ENCODE measurements at places on chromosomes 12 and 14. TPM values are rescaled to one million over a fixed set of nuclear protein-coding genes. Genes with fewer than 3 reads are reported as not detected.

The ARMH4 gene
- 4.2 TPM for total RNA-seq

The BCL2L2 gene
- total RNA-seq = 16.2 TPM

- no peak for DNase-seq
These were observed 21.8 kb upstream of the SPPL3 start for GRCh38 chr12:120925740-120926563.

GRCh38 chr14:41865894-41866293 is 259.2 kb downstream of the LRFN5 start:
- no peak for DNase-seq

GRCh38 chr14:99179946-99180345 is 92.1 kb downstream of the BCL11B start:
- no peak for DNase-seq

- no peak for DNase-seq
These were observed 12.1 kb downstream of the RPS29 start for GRCh38 chr14:49574038-49574437.

The RAD52 gene
- total RNA-seq = 7.1 TPM

- DNase-seq = no peak
These were observed 217.4 kb upstream of the PWP1 start for GRCh38 chr12:107468182-107468581.

The KRT4 gene
- total RNA-seq = not detected

GRCh38 chr12:13433768-13434167 is 237.2 kb downstream of the EMP1 start:
- no peak for DNase-seq

The TRHDE gene
- total RNA-seq = 5.8 TPM

The GALNT6 gene
- 45.7 TPM for total RNA-seq

DNA sequence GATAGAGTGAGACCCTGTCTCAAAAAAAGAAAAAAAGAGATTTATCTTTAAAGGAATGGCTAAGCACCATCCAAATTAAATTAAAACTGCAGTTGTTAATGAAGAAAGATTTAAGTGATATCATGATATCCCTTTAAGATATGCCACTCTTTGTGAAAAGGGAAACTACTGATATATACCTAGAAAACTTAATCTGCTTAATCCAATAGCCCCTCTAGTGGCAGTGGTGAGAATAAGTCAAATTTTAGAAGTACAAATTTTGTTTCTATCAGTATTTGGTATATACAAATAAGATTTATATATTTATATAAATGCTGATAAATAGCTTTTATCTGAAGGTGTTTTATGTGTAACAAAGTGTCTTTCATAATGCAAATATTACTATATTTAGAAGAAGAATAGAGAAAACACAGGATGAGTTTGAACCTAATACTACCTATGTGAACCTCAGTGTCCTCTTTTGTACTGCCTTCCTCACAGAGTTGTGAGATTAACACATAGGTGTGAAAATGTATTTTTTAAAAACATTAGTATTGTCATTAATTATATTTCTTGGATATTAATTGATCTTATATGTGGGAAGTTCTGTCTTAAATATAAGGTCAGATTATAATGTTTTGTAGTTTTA is 51.4 kb upstream of the GARIN2 start:
- DNase-seq = no peak

- no peak for DNase-seq
These were observed 32.1 kb upstream of the STON2 start for GRCh38 chr14:81432219-81432661.

The LRFN5 gene
- total RNA-seq = 3.5 TPM

GRCh38 chr14:92993302-92993701 is 70.4 kb downstream of the CHGA start:
- DNase-seq = no peak

GRCh38 chr12:77167801-77168200 is 102.4 kb upstream of the E2F7 start:
- no peak for DNase-seq

The DHRS4L2 gene
- total RNA-seq = 6.4 TPM

The CLEC4A gene
- 0.50 TPM for total RNA-seq

DNA sequence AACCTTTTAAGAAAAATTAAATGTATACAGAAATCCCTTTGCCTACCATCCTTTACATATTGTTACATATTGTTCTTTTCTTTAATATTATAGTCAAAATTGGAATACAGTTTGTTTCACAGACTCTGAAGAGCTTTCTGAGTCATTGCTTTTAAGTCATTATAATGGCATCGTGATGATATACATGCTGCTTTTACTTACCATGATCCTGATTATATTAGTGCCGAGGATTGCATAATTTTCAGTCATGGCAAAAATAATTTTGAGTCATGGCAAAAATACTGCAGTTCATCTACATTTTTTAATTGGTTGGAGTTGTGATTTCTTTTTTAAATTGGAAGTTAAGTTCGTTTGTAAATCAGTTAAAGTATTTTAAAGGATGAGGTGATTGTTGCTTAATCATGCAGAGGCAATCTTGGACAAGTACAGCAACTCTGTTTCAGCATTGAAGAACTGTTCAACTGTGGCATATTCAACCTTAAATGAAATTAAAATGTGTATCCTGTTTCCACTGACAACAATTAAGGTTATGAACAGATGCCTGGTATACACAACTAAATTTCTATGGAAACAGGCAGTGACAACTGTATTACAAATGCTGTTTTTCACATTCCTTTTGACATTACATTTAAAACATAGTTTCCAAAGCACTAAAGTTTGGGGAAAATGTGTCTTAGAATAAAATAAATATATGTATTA is 142.3 kb downstream of the PCNX1 start:
- no peak for DNase-seq

The MYF6 gene
- total RNA-seq = not detected

DNA sequence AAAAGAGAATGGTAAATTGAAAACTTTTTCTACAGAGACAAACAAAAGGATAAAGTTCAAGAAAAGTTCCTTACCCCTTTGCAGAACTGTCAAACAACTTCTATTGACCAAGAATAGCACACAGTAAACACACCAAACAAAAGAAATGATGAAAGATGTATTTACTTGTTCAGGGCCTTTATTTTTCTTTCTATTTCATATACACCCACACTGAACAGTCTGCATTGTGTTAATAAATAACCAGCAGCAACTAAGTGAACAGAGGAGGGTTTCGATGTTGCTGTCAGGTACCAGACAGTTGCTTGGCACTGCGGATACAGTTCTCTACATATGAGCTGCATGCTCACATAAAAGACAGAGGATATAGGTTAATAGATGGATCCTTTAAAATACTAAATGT is 122.1 kb downstream of the SOX5 start:
- no peak for DNase-seq

The CRACR2A gene
- 6.2 TPM for total RNA-seq

DNA sequence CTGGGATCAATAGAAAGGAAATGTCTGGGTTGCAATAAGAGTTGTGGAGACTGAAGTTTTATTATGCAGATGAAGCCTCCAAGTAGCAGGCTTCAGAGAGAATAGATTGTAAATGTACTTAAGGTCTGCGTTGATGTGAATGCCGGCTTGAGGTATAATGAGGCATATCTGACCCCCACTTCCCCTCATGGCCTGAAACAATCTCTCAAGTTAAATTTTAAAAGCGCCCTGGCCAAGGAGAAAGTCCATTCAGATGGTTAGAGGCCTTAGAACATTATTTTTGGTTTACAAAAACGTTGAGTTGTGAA is 28.3 kb upstream of the HIGD1C start:
- no peak for DNase-seq

The CLEC1A gene
- not detected for total RNA-seq

The NT5DC3 gene
- total RNA-seq = 17.0 TPM

GRCh38 chr14:32250681-32251080 is 47.6 kb upstream of the RNU6-8 start:
- DNase-seq = no peak

The TAS2R10 gene
- 0.34 TPM for total RNA-seq

The PTPN21 gene
- 12.5 TPM for total RNA-seq

All from kidney epithelial cell (primary cell).